NCI-H2171 (cell line): ENCODE measurements at places on chromosomes 13 and 19.

GRCh38 chr13:113059891-113060290 is 45.7 kb upstream of the F7 start:
- no peak for DNase-seq

- no peak for DNase-seq
These were observed 11.6 kb upstream of the UFM1 start for GRCh38 chr13:38338089-38338488.

- DNase-seq, result peak; percentile 33
These were observed 574.4 kb upstream of the SLC10A2 start for GRCh38 chr13:103640606-103641005.

DNA sequence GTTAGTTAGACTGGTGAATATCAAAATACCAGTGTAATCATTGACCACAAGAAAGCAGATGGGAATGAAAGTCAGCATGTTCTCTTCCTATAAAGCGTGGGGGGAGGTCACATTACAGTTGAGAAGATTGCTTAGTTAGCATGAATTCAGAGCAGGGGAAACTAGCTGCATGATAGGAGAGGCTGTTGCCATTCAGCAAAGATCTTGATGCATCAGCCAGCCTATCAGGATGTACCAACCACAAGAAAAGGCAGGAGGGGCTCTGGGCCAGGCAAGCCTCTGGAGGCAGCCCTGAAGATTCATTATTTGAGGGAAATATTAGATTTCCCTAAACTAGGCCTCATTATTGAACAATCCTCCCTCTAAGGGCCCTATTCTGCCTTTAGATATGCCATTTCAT is 5.0 kb upstream of the MTMR6 start:
- peak; percentile 56 for DNase-seq

DNA sequence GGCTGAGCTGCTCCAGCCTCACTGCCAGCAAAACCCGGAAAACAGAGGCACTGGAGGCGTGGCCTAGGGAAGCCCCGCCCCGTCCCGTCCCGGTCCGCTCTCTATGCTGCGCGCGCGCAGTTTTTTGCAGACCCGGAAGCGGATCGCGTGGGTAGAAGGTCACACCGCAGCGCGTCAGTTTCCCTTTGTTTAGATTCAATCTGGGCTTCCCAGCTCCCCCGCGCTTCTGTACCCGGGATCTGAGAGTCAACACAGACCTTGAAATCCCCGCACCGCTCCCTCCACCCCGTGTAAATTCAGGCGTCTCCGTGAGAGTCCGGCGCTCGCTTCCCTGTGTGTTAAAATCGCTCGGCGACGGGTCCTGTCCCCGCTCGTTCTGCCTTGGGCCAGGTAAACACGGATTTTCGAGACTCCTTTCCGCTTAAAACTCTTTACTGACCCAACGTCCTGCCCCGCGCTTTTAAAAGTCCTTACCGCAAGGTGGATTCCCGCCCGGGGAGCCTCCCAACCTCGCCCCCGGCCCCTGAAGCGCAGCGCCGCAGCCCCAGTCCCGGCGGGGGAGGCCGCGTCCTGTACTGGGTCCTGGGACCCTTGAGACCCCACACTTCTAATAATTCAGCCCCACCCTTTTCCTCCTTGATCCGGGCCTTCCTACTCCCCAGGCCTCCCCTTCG is at the start of gene ZNF610:
ZNF610 (plus strand) TSS at position 127 of the 674 bp plus-strand sequence. CDS start 12,930 bp downstream, outside the sequence.
- DNase-seq, result peak; percentile 85

DNA sequence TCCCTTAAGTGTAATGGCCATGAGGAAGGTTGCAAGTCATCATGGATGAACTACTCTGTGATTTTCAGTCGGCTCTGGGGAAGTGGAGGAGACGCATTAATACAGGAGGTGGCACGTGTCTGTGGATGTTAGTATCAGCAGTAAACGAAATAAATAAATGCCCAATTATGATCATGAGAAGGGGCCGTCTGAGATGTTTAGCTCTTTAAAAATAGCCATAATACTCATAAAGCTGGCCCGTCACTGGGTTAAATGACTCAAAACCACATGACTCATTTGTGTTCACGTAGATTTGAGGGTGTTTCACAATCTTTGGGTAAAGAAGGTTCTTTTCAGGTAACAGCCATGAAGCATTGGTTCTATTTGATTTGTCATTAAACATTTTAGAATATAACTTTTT is 620.6 kb downstream of the GPC6 start:
- DNase-seq, result no peak

DNA sequence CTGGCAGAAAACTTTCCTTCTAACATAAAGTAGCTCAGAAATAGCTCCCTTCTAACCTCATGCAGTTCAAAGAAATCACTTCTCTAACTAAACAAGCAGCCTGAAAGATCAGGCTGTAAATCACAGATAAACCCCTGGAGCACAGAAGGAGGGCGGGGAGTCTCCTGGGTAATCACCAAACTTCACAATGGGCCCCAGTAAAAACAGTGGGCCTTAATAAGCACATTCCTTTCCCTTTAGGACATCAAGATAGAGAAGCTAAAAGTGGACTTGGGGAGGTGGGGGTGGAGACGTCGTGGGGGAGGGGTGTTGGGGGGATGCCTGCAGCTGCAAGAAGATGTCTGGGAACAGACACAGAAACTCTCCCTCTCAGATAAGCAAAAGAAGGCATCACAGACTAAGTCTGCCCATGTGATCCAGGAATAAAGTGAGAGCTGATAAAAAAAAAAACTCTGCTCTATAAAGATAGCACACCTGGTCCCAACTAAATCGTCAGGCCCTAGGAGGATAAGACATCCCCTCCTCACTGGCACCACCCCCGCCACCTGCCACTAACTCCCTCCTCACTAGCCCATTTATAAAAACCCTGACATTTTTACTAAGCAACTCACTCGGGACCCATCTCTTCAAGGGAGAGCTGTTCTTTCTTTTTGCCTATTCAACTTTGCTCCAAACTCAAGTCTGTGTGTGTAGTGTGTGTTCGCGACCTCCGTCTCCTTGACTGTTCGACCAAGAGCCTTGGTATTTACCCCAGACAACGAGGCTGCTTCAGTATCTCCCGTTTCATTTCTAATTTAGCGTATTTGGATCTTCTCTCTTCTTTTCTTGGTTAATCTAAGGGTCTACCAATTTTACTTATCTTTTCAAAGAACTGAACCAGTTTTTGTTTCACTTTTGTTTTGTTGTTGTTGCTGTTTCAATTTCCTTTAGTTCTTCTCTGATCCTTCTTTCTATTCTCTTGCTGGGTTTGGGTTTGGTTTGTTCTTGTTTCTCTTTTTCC is 31.7 kb downstream of the DNAJC15 start:
- DNase-seq, result peak; percentile 58
